Left hindlimb (tissue), 1 donor: ENCODE measurements at places on chromosomes 7 and 10.

- DNase-seq = no peak
Measured at GRCh38 chr7:40572810-40573465, 438.1 kb downstream of the SUGCT start.

DNA sequence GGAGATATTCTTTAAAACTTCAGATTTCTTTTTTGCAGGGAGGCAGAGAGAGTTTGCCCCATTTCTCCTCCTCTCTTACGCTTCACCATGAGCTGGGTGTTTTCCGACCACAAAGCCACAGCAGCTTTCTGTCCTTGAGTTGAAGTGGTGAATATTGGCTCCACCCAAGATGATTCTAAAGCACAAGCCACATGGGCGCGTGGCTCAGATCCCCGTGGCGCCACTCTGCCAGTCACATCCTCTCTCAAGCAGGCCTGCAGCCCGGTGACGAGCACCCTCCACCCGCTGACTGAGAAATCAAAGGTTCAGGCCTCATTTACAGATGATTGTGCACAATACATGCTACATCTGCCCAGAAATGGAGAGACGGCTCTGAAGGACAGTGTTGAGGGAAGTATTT is 27.6 kb upstream of the RNF32 start:
- DNase-seq = no peak

GRCh38 chr7:2754086-2754485 is 66.1 kb downstream of the AMZ1 start:
- no peak for DNase-seq

DNA sequence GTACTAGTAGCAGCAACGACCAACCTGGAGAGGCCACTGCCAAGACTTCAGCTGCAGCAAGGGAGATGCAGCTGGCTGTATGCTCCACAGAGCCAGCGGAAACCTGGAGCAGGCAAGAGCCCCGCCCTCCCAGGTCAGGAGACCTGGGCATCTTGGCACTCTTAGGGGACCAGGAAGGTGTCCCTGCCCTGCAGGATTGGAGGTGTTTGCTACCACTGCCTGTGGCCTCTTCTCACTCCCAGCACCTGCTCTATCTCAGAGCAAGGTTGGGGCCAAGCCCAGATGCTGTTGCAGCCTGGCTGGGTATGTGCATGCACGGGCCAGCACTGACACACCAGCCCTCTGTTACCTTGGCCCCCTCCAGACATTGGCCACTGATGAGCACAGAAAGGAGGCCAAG is 1512.8 kb downstream of the REEP3 start:
- no peak for DNase-seq

DNA sequence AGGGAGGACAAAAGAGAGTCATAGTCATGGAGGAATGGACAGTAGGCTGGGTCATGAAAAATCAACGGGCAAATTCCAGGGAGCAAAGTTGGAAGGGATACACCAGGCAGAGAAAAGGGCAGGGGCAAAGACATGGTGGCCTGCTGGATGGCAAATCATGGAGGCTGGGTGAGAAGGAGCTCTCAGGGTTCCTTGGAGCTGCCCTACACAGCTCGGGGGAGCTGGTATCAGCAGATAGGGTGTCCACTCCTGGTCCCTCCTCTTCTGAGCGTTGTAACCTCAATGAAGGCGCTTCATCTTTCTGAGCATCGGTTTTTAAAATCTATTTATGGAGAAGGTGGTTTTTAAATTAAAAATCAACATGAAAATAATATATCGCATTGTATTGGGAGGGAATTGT is 27.9 kb upstream of the EIF5AL1 start:
- no peak for DNase-seq

GRCh38 chr10:68348265-68348741 is 15.6 kb upstream of the PBLD start:
- DNase-seq = peak; percentile 30

DNA sequence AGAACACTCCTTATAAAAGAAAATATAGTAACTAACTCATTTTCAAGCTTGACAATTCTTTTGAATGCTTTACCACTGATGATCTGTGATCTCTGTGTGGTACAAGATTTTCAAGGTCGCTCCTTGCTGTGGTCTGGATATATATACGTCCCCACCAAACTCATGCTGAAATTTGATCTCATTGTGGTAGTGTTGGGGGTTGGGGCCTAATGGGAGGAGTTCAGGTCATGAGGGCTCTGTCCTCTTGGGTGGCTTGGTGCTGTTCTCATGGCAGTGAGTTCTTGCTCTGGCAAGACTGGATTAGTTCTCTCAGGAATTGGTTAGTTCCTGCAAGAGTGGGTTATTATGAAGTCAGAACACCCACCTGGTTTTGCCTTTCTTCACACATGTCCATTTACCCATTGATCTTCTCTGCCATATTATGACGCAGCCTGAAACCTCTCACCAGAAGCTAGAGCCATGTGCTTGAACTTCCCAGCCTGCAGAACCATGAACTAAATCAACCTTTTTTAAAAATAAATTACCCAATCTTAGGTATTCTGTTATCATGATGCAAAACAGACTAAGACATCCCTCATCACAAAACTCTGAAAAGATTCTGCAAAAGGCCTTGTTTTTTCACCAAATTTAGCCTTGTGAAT is 8.3 kb upstream of the EDRF1 start:
- no peak for DNase-seq

- DNase-seq = peak; percentile 33
Measured at GRCh38 chr10:92419740-92420545, 129.0 kb downstream of the MARCHF5 start.

- DNase-seq = no peak
Measured at GRCh38 chr7:100221231-100221718, 1.5 kb downstream of the PVRIG start.

- no peak for DNase-seq
Measured at GRCh38 chr10:11505639-11506038, 105.8 kb downstream of the USP6NL start.

GRCh38 chr10:83806717-83807116 is 332.6 kb upstream of the GHITM start:
- no peak for DNase-seq

DNA sequence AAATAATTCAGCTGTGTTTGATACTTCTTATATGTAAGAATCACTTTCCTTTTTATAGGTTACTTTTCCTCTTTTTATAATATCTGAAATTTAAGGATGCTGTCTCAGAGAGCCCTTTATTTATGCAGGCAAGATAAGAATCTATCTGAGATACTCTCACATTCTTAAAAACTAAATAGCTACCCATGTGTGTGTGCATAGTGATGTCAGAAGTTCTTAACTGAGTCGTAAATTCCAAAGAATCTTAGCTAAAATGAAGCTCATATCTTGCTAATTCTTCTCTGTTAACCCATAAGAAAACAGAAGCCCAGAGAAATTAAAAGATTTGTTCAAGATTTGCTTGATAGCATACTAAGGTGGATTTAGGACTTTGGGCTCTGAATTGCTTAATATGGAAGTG is 118.5 kb downstream of the PCDH15 start:
- DNase-seq = no peak

- DNase-seq = no peak
Measured at GRCh38 chr10:77889277-77889903, 37.2 kb downstream of the DLG5 start.

- no peak for DNase-seq
Measured at GRCh38 chr10:89518876-89519842, 16.2 kb downstream of the SLC16A12 start.

DNA sequence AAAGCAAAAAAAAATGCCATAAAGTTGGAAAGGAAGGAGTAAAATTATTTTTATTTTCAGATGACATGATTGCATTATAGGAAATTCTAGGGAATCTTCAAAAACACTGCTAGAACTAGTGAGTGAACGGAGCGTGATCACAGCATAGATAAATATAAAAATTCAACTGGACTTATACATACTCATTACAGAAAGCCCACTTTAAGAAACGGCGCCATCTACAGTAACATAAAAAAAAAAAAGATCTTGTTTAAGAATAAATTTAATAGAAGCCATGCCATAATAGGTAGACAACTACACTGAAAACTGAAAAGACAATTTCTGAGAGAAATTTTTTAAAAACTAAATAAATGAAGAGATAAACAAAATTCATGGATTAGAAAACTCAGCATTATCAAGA is 623.1 kb upstream of the MGMT start:
- DNase-seq = no peak

GRCh38 chr7:101558742-101559325 is 70.3 kb downstream of the MYL10 start:
- DNase-seq = no peak

- no peak for DNase-seq
Measured at GRCh38 chr10:11616021-11616420, 4.6 kb upstream of the USP6NL start.

- peak; percentile 84 for DNase-seq
Measured at GRCh38 chr10:31620226-31621151, 301.5 kb downstream of the ZEB1 start.

DNA sequence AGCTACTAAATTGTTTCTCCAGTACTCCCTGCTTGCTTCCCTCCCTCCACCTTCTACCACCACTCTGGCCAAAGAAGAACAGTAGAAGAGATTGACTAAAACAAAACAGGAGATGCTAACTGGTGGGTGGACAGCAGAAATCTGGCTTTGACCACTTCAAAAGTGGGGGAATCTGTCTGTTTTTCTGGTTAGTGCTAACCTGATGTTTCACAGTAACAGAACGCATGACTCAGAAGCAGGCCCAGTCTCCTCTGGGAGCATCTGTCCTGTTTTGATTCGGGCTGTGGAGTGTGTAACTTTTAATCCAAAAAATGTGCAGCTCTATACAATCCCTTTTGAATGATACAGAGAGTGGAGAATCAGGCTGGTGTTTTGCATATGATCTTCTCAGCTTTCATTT is 32.7 kb upstream of the ZNF438 start:
- peak; percentile 49 for DNase-seq

DNA sequence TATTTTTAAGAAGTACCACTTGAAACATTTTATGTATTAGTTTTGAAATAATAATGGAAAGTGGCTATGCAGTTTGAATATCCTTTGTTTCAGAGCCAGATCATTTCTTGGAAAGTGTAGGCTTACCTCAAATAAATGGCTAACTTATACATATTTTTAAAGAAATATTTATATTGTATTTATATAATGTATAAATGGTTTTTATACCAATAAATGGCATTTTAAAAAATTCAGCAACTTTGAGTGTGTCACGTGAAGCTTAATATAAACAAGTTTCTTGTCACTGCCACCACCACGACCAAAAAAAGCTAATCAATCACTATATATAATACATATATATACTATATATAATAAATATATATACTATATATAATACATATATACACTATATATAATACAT is 4.8 kb downstream of the IL6 start:
- DNase-seq = no peak

- DNase-seq = no peak
Measured at GRCh38 chr7:11486271-11486670, 345.7 kb downstream of the THSD7A start.

DNA sequence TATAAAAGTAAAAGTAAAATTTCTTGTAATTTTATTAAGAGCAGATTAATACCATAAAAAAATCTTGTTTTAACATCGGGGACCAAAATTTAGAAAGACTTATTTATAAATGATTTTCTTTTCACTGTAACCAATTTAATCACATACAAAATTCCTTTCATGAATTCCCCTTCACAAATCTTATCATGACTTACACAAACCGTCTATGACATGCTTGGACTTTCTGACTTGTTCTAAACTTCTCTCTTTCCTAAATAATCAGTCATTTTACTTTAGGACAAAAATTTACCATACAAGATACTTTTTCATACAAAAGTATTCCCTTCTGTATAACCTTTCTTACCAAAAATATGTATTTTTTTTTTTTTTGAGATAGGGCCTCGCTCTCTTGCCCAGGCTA is 9.3 kb downstream of the CROT start:
- no peak for DNase-seq

DNA sequence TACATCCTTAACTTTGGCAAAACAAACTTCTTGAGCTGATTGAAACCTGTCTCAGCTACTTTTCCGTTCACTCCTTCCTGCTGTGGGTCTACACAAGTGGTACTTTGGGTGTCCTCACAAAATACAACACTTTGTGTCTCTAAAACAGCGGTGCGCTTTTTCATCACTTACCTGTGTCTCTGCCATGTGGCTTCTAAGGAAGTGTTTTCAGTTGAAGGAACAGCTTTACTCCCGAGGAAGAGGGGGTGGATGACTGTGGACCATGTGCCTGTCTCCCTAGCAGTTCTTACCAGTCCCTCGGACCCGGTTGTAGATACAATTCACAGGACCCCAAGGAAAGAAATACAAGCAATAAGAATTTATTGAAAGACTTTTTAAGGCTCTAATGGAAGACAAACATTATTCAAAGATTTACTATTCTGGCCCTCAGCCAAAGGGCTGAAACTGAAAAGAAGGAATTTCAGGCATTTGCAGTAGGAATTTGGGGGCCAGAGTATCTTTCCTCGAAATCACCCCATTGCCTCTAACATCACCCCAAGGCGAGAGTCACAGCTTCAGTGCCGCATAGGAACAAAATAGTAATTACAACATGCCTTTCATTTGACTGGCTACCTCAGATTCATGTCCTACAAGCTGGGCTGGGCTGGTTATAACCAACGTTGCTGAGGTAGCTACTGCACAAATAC is 246.3 kb downstream of the ACTR3B start:
- DNase-seq = no peak

- DNase-seq = no peak
Measured at GRCh38 chr7:41142904-41143473, 559.9 kb downstream of the INHBA start.
